Cardiac fibroblast (primary cell): ENCODE measurements at places on chromosomes 1 and 21.

DNA sequence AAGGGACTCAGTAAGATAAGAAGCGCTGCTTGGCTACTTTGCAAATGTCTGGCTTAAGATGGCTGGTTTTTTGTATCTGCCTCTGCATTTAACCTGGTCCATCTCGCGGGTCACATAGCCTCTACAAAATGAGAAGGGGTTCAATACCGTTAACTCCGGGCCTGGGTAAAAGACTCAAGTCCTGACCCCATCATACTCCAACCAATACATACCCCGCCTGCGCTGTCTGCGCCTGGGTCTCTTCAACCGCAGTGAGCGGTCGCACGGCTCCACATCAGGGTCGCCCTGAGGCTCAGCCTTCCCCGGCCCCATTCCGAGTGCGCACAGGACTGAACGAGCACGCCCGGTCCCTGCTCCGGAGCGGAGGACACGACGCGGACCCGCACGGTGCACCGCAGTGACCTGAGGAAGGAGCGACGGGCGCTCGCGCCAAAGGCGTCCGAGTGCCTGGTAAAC, 558 bp upstream of the PGD start:
- no peak for DNase-seq

DNA sequence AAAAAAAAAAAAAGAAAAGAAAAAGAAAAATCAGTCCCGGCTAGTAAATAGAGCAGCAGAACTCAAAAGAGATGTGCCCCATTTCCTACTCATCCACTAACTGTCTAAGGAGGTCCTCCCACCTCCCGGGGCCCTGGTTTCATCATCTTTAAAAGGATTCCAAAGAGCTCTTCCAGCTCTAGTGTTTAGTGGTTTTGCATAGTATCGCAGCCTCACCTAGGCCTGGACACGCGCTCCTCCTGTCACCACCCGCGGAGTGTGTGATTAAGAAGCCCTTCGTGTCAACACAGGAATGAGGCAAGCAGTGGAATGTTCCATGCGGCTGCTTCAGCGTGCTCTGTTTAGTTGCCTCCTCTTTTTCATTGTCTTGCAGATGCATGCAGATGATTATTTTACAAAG, 49.0 kb downstream of the LBR start:
- peak; percentile 67 for DNase-seq

DNA sequence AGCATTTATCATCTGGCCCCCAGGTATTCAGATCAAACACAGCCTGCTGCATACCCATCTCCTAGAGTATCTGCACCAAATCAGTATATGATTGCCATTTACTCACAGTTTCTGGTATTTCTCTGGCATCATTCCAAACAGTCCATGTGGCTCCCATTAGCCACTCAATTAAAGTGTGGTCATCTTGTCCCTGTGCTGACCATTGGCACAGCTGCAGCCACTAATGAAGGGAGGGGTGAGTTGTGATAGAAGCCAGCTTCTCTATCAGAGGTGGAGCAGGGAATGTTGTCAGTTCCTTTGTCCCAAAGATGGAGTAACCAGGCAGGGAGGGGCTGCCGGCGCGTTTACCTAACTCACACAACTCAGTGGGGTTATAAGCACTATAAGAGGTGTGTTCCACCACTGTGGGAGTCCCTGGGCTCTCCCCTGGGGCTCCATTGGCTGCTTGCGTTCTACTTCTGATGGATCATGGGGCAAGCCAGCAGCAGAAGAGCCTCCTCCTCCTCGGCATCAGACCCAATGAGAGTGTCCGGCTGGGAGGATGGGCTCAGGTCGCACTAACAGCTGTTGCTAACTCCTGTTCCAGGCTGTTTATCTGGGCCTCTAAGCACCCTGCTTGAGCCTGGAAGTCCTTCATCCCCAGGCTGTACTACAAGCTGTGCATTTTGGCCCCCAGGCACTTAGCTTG, 108.6 kb downstream of the GDAP2 start:
- no peak for DNase-seq

DNA sequence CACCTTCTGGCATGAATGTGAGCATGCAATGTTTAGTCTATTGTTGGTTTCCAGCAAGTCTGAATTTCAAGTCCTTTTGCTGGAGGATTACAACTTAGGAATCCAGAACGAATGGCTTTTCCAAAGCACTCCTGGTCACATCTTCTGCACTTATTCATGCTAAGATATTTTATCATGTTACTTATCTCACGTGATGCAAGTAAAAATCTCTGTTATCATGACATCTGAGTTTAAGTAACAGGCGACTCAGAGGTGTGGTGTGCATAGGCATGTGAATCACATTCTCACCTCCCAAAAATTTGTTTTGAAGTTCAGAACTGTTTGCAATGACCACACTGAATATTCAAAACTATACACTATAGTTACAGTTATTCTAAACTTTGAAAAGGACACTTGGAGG, 204.8 kb upstream of the FGGY start:
- DNase-seq = no peak

DNA sequence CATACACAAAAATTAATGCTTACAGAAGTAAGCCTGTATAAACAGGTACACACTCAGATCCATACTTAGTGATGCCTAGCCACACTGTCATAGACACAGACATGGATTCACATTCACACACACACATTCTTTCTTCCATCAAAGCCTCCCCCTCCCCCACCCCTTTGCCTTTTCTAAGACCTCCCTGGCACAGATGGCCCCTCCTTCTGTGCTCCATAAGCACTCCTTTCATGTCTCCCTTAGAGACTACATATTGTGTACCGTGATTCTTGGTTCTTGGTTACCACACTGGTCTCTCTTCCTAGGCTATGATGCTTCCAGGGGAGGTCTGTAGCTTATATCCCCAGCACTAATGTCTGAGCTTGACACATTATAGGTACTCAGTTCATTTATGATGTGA, 2.0 kb upstream of the NHLH2 start:
- DNase-seq = no peak

DNA sequence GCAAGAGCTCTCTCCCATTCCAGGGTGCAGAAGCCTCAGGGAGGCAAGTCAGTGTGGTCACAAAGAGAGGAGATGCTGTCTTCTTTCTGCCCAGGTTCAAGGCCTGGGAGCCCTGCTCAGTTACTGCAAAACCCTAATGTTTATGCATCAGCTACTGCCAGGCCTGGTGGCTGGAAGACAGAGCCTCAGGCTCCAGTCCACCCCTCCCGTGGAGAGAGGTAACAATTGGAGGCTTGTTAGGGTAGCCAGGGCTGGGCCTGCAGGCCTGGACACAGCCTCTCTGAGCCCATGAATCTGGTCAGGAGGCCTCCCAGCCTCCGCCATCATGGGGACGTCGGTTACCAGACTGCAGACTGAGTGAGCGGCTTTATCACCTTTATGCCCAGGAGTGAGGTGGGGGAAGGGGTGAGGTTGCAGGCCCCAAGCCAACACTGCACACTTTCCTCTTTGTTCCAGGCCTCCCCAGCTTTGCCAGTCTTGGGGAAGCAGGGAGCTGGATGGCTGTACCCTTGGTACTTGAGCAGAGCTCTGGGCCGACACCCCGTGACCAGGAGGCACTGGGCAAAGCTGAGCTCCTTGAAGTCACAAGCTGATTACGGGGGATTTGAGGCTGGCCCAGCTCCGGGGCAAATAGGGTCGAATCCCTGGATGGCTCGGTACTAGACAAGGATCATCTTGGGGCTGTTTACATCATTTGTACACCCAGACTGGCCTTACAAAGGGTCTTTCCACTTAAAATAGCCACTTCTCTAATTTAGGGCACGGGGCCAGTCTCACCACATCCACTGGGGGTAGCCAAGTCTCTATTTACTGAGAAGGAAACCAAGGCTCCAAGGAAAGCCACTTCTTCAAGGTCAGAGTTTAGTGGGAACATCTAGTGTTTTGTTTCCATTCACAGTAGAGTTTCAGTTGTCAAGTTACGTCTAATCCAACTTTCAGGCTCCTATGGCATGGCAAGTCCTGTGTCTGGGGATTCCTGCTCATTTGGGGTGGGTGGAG, 5.2 kb downstream of the SLC2A1 start:
- DNase-seq = no peak

DNA sequence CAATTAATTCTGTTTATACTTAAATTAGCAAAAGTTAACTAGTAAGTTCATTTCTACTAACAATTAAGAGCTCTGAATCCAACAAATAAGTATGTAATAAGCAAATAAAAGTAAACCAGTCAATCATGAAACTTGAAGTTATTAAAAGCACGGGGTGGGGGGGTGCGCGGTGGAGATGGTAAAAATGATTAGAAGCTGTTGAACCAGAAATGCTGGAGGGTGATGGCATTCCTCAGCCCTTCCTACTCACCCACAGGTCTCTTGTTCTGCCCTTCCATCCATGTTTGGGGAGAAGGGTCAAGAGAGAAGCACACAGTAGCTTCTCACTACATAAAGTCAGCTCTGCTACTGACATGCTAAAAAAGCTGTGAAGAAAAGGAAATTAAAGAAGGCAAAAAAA, 63.5 kb downstream of the AKT3 start:
- DNase-seq = no peak

GRCh38 chr1:89719502-89720306, 86.8 kb downstream of the LRRC8C start:
- peak; percentile 34 for DNase-seq

DNA sequence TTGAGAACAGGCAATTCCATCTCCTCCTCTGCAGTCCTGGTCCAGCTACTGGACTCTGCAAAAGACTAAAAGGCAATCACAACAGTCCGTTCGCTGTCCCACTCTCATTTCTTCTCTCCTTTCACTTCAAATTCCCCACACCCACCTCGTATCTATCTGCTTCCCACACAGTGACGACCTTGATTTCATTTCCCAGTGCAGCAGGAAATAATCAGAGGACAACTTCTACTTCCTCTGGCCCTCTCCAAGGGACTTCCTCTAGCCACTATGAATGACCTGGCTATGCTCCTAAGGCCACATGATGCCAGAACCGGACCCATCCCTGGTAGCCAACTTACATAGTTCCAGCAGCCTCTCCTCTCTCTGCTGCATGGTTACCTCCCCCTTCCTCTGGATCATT, 8.0 kb downstream of the NOL9 start:
- DNase-seq = no peak

- no peak for DNase-seq
Measured at GRCh38 chr1:97071173-97071572, 349.6 kb downstream of the PTBP2 start.

DNA sequence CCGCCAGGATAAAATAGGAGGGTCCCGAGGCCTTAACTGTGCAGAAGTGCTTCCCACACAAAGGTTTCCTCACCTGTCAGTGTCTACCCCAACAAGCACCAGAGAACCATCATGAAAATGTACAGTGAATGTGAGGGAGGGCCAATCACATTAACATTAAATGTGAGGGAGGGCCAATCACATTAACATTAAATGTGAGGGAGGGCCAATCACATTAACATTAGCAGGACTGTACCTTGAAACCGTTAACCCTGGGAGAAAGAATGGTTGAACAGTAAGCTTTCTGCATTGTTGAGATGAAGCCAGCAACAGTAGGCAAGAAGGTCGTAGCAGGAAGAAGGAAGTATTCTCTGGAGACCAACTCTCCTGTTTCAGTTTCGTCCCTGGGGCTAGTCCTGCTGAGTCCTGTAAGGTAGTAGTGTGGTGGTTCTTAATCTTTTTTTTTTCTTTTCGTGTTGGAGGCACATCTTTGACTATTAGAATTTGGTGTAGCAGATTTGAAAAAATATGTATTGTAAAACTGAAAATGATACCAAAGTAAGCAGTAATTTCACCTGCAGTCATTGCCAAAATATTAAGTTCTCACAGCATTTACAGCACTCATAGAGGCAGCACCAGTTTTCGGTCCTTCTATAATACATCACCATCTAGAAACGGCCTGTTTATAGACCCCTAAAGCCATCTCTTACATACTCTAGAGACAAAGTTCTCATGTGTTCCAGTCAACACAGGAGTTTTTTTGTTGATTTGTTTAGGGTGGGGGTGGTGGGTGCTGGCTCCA, 98.6 kb upstream of the PPP2R5A start:
- peak; percentile 42 for DNase-seq

DNA sequence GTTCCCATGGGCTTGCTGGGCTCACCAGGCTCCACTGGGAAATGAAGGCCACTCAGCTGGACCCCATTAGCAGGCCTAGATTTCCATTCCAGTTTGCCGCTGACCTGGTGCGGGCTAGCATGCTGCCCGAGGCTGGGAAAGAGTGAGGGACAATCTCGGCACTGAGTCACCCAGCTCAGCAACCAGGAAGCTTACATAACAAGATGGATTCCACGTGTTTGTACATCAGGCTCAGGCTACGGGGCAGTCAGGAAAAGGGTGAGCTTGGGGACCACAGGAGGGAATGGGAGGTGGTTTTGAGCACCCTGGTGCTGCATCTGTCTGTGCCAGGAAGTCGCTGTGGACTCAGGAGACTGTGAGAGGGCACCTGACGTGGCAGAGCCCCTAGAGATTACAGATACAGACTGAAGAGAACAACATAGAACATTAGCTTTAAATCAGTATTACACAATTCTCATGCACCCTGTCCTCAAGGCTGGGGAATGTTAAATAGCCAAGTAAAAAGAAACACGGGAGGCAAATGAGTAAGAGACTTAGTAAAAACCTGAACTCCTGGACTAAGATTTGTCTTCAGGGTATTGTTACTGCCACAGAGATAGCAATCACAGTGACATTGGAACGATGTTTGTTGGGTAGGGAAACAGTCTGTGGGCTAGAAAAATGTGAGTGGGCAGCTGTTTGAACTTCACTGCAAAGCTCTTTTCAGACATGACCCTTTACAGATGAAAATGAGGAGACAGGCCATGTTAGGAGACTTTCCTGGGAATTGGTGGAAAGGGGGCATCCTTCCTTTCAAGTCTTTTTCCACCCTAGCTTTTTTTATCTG, 51.1 kb downstream of the GLUL start:
- DNase-seq = peak; percentile 38

- DNase-seq = peak; percentile 33
Measured at GRCh38 chr1:33137800-33138199, 44.0 kb downstream of the TRIM62 start.

- DNase-seq = no peak
Measured at GRCh38 chr1:38559446-38560165, 300.0 kb downstream of the RRAGC start.

DNA sequence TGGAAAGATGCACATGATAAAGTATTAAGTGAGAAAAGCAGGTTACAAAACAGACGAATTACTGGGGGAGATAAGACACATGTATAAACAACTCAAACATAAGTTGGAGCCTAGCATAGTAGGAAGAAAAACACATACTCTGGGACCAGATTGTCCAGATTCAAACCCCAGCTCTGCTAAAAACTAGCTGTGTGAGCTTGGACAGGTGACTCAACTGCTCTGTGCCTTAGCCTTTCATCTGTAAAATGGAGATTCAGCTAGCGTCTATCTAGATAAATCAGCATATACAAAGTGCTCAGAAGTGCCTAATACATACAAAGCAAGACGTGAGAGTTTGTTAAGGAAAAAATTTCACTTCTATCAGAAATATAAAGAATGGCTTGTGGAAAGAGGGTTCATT, 254.0 kb upstream of the POU3F1 start:
- DNase-seq = no peak

- DNase-seq = no peak
Measured at GRCh38 chr1:22606161-22606560, 30.3 kb upstream of the C1QA start.

- DNase-seq = peak; percentile 66
Measured at GRCh38 chr1:199279067-199279466, 640.2 kb downstream of the PTPRC start.

- no peak for DNase-seq
Measured at GRCh38 chr1:54928327-54928726, 41.3 kb upstream of the DHCR24 start.
